Lower lobe of right lung (tissue), 2 donors: ENCODE measurements at places on chromosomes 3 and 15. TPM values are rescaled to one million over a fixed set of nuclear protein-coding genes. Genes with fewer than 3 reads are reported as not detected.

The PLCD1 gene
- total RNA-seq, result 30.1 TPM

The SEMA3F gene
- 44.7 TPM for total RNA-seq

The TGM5 gene
- 0.32 TPM for total RNA-seq

The HYAL2 gene
- total RNA-seq, result 155 TPM

The NR2E3 gene
- total RNA-seq, result not detected

The ARGFX gene
- not detected for total RNA-seq

DNA sequence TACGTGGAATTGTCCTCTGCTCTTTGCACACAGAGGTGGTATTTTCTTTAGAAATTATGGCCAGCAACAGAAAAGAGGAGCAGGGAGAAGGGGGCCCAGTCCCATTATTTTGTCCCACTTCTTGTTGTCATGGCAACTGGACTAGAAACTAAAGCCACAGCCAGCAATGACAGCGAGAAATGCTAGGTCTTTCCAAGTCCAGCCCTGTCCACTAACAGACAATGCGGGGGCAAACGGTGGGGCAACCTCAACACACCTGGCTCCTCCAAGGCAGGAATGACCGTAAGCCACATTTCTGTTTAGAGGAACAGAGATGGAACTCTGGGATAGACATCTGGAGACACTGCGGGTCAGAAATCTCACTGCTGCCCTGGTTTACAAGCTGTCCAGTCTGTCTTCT lies 107.3 kb downstream of the RFTN1 start:
- DNase-seq, result no peak

GRCh38 chr3:43236008-43236407 lies 50.3 kb upstream of the SNRK start:
- DNase-seq, result no peak

- no peak for DNase-seq
Measured at GRCh38 chr3:171558188-171558696, 98.0 kb upstream of the TNIK start.

- DNase-seq, result no peak
Measured at GRCh38 chr3:40771112-40771511, 246.4 kb downstream of the ZNF621 start.

DNA sequence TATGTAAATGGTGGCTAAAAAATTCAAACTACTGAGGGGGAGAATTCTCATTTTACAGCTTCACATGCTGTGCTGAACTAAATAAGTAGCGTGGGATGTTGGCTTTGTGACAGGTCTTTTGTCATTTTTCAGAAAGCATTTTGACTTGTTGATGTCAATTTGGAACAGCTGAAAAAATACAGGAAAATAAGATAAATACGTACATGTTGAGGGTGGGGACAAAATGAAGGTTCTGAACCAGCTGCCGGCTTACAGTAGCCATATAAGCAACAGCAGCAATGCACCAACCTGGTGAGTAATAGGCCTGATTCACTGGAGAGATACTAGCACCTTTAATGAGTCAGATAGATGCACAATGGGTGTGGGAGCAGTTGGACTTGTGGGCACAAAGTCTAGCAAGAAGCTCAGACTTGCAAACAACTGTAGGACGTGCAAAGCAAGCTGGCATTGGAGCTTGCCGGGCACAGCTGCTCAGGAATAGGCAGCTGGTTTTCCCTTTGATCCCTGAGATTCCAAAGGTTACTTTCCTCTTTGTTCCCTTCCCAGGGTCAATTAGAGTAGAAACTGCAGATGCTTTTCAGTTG lies 12.9 kb downstream of the B3GNT5 start:
- DNase-seq, result no peak

- DNase-seq, result no peak
Measured at GRCh38 chr3:146035366-146035765, 125.6 kb downstream of the PLOD2 start.
